ENCODE measurements at places on chromosomes 11 and 22.

- no peak for DNase-seq
These were observed 696 bp upstream of the MARK2 start for GRCh38 chr11:63838150-63838677.

DNA sequence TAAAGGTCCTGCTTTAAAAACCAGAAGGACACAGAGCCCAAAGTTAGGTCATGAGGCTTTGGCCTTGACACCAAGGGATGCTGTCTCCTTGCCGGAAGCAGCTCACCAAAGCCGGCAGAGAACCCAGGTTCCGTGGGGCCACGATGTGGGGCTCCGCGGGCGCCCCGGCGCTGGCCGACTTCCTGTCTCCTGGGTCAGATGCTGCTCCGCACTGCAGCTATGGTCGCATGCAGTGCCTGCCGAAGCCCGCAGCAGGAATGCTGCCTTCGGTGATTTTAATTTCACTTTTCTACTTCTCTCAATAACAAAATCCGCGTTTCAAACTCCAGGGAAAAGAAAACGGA is 454 bp upstream of the OTUB1 start:
- no peak for DNase-seq

- DNase-seq = no peak
These were observed 602 bp downstream of the EWSR1 start for GRCh38 chr22:29268511-29269229.

- no peak for DNase-seq
These were observed 85.0 kb upstream of the EED start for GRCh38 chr11:86159581-86159891.

GRCh38 chr11:41405812-41406211 is 53.6 kb downstream of the LRRC4C start:
- DNase-seq = no peak

- DNase-seq = peak; percentile 93
These were observed 7.8 kb downstream of the MYEOV start for GRCh38 chr11:69301455-69302401.

GRCh38 chr11:120023551-120023950 is 114.4 kb downstream of the TRIM29 start:
- DNase-seq = no peak

- no peak for DNase-seq
These were observed 12.7 kb downstream of the MAFF start for GRCh38 chr22:38214302-38215056.

GRCh38 chr11:67996622-67997474 is 7.0 kb downstream of the UNC93B1 start:
- peak; percentile 11 for DNase-seq

DNA sequence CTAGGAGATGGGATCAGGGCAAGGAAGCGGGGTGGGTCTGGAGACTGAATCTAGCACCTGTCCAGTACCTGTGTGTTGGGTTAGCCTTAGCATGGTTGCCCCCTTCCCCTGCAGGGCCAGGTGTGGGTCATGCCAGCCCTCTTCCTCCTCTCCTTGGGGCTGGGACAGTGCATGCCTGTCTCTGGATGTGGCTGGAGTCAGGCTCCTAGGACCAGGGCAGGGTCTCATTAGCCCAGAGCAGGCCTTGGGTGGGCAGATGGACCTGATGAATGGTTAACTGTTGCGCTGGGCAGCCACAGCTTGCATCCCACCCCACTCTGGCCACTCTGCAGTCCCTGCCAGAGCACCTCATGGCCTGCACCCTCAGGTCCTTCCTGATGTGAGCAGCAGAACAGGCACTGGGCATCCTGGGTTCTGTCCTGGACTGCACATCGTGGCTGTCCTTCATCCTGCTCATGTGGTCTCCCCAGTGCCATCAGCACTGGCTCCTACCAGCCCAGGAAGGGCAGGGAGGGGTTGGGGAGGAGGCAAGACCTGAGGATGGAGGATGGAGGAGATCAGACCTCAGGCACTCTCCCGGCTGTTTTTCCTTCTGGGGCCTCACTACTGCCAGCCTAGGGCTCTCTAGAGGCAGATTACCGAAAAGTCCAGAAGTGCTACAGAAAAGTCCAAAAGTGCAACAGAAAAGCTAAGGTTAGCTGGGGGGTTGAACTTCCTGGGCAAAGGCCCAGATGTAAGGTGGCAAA is 12.8 kb upstream of the CHRM1 start:
- DNase-seq = no peak

- DNase-seq = peak; percentile 48
These were observed 27.0 kb downstream of the ART5 start for GRCh38 chr11:3614742-3615171.

DNA sequence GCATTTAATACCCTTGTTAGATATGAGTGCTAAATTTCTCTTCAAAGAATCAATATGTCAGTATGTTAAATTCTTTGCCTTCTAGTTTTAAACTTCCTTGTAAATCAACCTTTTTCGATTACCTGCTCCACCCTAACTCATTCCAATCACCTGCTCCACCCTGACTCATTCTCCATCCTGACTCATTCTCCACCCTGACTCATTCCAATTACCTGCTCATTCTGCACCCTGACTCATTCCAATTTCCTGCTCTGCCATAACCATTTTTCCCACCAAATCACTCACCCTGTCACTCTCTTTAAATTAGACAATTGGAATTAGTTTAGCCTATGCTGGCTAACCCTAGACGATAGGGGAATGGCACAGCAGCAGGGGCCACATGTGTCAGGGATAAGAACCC is 519.5 kb upstream of the LRRC4C start:
- no peak for DNase-seq

- DNase-seq = no peak
These were observed 48.4 kb downstream of the PDE2A start for GRCh38 chr11:72625691-72626413.

Measured in H4 (cell line).